ENCODE measurements at places on chromosomes 4 and X.

GRCh38 chr4:17665852-17666251 is 51.4 kb downstream of the MED28 start:
- no peak for DNase-seq

GRCh38 chr4:183471946-183472708 is 27.7 kb downstream of the CDKN2AIP start:
- DNase-seq = peak; percentile 75

DNA sequence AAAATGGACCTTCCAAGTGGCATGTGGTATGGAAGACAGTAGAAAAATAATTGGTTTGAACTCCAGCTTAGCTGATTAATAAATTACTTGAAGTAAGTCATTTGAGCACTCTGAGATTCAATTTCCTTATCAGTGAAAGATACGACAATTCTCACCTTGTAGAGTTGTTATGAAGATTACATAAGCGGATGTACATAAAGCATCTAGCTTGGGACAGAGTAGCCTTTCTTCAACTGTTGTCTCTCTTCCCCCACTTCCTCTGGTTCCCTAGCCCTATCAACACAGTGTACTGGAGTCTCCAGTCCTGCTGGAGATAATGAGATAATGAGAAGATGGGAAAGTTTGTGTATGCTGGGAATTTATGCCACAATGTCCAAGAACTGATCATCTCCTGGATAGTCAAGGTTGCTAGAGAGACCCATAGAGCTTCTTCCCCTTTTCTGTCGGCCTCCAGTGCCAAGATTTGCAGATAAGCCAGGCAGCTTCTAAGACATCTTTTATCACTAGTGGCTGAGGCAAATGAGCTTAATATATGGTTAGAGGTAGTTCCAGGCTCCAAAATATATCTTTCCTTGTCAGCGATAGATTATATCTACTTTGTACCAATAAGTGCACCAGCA is 33.9 kb downstream of the VSIG4 start:
- peak; percentile 75 for DNase-seq

GRCh38 chr4:161704040-161704439 is 459.8 kb downstream of the FSTL5 start:
- DNase-seq = no peak

GRCh38 chr4:26124753-26125321 is 196.0 kb upstream of the RBPJ start:
- DNase-seq = peak; percentile 26

DNA sequence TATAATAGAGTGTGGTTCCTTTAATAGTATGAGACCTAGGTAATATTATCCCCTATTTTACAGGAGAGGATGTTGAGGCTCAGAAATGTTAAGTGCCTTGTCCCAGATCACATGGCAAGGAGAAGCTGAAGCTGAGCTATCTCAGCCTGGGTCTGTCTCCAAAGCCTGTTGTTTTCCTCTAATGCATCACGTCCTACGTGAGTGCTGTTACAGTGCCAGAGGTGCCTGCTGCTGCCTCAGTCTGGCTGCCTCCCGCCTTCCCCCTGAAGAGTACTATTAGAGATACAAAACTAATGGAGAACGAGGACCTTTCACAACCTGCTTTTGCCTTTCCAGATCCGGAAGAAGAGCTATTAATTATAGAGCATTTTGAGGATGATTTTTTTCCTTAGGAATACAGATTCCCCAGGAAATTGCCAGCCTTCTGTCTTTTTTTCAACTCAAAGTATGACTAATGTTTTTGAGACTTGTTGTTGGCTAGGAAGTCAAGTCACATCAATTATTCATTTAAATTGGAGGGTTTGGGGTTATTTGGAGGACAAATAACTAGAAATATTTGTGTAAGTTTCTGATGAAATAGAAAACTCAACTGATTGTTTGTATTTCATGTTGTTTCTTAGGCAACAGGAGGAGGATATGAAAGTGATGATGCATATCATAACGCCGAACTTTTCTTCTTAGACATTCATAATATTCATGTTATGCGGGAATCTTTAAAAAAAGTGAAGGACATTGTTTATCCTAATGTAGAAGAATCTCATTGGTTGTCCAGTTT is 43.9 kb upstream of the MTMR1 start:
- DNase-seq = no peak

GRCh38 chrX:46611658-46612362 is 38.2 kb downstream of the CHST7 start:
- no peak for DNase-seq

GRCh38 chrX:141952603-141953002 is 48.9 kb downstream of the MAGEC1 start:
- no peak for DNase-seq

DNA sequence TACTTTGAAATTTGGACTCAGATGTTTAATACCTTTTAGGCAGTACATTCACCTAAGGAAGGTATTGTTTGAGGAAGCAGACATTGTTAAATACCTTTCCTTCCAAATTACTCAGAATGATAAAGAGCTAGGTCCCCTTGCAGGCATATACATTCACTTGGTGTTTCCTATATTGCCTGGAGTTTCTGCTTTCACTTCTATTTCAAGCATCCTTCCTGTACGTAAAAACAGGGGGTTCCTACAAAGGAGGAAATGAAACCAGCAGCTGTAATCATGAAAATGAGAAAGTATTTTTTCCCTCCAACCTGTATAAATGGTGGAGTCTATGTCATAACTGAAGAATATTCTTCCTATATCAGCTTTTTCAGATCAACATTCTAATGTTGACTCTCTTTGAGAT is 90.4 kb upstream of the RASGEF1B start:
- peak; percentile 6 for DNase-seq
